ENCODE measurements at places on chromosomes 11 and 22. TPM values are rescaled to one million over a fixed set of nuclear protein-coding genes. Genes with fewer than 3 reads are reported as not detected.

GRCh38 chr11:38598418-38598817 is 2000.4 kb upstream of the RAG2 start:
- DNase-seq, result no peak
- H3K4me1 ChIP-seq, result no peaks in the 10 kb centered on the region
- no peak overlapping the region for H3K4me3 ChIP-seq

GRCh38 chr11:57349491-57350274 is 11.5 kb downstream of the P2RX3 start:
- no peak overlapping the region for H3K27ac ChIP-seq
- H3K27me3 ChIP-seq, result peaks cover 9% of the 10 kb centered on the region
- peak; percentile 75 for DNase-seq

The ACTN3 gene
- total RNA-seq, result 0.14 TPM

- H3K27me3 ChIP-seq, result no peaks in the 10 kb centered on the region
- DNase-seq, result no peak
- H3K4me3 ChIP-seq, result no peak overlapping the region
Observed at GRCh38 chr11:34886609-34887008, 29.6 kb downstream of the APIP start.

DNA sequence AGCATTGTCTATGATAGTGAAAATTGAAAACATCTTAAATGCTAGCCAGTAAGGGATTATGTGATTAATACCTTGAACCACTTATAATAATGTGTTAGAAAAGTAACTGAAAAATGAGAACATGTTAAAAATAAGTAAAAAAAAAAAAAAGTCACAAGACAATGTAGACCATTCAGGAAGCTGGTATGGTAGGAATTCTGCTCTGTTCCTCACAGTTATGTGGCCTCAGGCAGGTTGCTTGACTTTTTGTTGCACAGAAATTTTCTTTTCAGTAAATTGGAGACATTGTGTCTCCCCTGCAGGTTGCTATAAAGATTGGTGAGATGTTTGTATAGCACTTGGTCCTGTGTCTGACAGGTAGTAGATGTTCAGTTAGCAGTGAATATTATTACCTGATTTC is 17.3 kb upstream of the PLET1 start:
- H3K4me1 ChIP-seq, result peaks cover 7% of the 10 kb centered on the region
- no peak overlapping the region for H3K4me3 ChIP-seq
- no peak overlapping the region for H3K27ac ChIP-seq
- DNase-seq, result no peak

DNA sequence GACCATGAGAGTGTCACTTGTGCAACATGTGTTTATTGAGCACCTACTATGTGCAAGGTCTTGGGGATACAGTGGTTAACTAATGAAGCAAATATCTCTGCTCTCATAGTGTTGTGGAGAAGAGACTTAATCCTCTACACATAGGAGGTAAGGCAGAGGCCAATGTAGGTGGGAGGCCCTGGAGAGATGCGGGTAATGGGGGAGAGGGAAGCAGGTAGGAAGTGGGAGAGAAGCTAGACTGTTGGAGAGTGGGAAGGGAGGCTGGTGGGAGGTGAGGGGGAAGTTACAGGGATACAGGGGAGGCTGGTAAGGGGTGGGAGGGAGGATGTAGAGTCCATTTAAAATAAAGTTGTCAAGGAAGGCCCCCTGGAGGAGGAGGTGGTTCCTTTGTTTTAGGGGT is 240.0 kb downstream of the MIAT start:
- H3K27me3 ChIP-seq, result peaks cover 31% of the 10 kb centered on the region
- no peak overlapping the region for H3K4me3 ChIP-seq
- no peak overlapping the region for H3K27ac ChIP-seq
- H3K36me3 ChIP-seq, result no peaks in the 10 kb centered on the region
- DNase-seq, result no peak

The OR2AT4 gene
- not detected for total RNA-seq

DNA sequence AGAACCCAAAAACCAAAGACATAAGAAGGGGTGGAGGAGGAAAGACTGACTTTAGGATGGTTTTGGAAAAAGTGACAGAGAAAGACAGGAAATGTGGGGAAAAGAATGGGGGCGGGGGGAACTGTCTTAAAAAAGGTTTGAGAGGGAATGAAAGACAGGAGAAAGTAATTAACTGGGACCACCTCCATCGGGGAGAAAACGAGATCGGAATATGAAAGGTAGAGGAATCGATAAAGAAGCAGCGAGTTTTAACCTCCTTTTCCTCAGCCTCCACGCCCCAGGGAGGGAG is 524 bp downstream of the MTMR2 start:
- peak overlapping the region; percentile 95 for H3K4me3 ChIP-seq
- peak; percentile 14 for DNase-seq
- peaks cover 4% of the 10 kb centered on the region for H3K36me3 ChIP-seq
- no peaks in the 10 kb centered on the region for H3K27me3 ChIP-seq

Measured in activated CD8-positive, alpha-beta T cell treated with anti-CD3 and anti-CD28 coated beads for 36 hours (primary cell).